ENCODE measurements at places on chromosomes 5 and 9. TPM values are rescaled to one million over a fixed set of nuclear protein-coding genes. Genes with fewer than 3 reads are reported as not detected.

TJP2 gene
- 113 TPM for polyA plus RNA-seq

CD72 gene
- polyA plus RNA-seq, result 1.7 TPM

ENC1 gene
- polyA plus RNA-seq, result 5.4 TPM

HSPB3 gene
- 0.17 TPM for polyA plus RNA-seq

ATP6V0E1 gene
- polyA plus RNA-seq, result 323 TPM

SLC6A19 gene
- polyA plus RNA-seq, result not detected

NSG2 gene
- polyA plus RNA-seq, result 0.46 TPM

JAKMIP2 gene
- polyA plus RNA-seq, result 0.23 TPM

DRD1 gene
- 0.05 TPM for polyA plus RNA-seq

SLCO6A1 gene
- polyA plus RNA-seq, result not detected

LCN15 gene
- polyA plus RNA-seq, result not detected

CENPK gene
- 0.60 TPM for polyA plus RNA-seq
